ENCODE measurements at places on chromosomes 16 and 17. TPM values are rescaled to one million over a fixed set of nuclear protein-coding genes. Genes with fewer than 3 reads are reported as not detected.

Gene CCL4
- total RNA-seq, result 0.74 TPM

Gene CALB2
- total RNA-seq, result 1.6 TPM

Gene USH1G
- total RNA-seq, result not detected

Gene CYTH1
- total RNA-seq, result 38.0 TPM

Gene SLC13A2
- total RNA-seq, result not detected

Gene TMIGD1
- not detected for total RNA-seq

Gene KCNH6
- not detected for total RNA-seq

Gene TP53TG3C
- total RNA-seq, result 0.42 TPM

Gene PROCA1
- 0.89 TPM for total RNA-seq

Gene CCL1
- not detected for total RNA-seq

Gene CLEC18C
- total RNA-seq, result not detected

Gene CCL8
- total RNA-seq, result 0.40 TPM

Gene TMEM92
- not detected for total RNA-seq

Gene RAI1
- total RNA-seq, result 30.1 TPM

Gene SLC2A4
- total RNA-seq, result 170 TPM

Gene KIF18B
- total RNA-seq, result 3.2 TPM

Gene G6PC1
- total RNA-seq, result not detected

Gene SMPD3
- 1.2 TPM for total RNA-seq

Gene PYY
- not detected for total RNA-seq

Gene ASIC2
- total RNA-seq, result not detected

Gene MSLN
- total RNA-seq, result 4.6 TPM

Gene SPAG7
- total RNA-seq, result 151 TPM

Gene PERCC1
- total RNA-seq, result 0.27 TPM

Gene TBX2
- total RNA-seq, result 9.1 TPM

Gene RPH3AL
- total RNA-seq, result 3.8 TPM

Gene ACSM2A
- not detected for total RNA-seq

Gene ITGB4
- total RNA-seq, result 8.8 TPM

Gene NEURL4
- 34.7 TPM for total RNA-seq

Gene IGSF6
- total RNA-seq, result 2.4 TPM

Gene SGCA
- total RNA-seq, result 155 TPM

Gene OTOP3
- not detected for total RNA-seq

Gene MMP28
- total RNA-seq, result 1.5 TPM

Gene HYDIN
- total RNA-seq, result 0.82 TPM

Gene HOXB8
- not detected for total RNA-seq
